Motor neuron (in vitro differentiated cells): ENCODE measurements at places on chromosomes 3 and 15. TPM values are rescaled to one million over a fixed set of nuclear protein-coding genes. Genes with fewer than 3 reads are reported as not detected.

The AADACL2 gene
- total RNA-seq: not detected in 2 replicates

DNA sequence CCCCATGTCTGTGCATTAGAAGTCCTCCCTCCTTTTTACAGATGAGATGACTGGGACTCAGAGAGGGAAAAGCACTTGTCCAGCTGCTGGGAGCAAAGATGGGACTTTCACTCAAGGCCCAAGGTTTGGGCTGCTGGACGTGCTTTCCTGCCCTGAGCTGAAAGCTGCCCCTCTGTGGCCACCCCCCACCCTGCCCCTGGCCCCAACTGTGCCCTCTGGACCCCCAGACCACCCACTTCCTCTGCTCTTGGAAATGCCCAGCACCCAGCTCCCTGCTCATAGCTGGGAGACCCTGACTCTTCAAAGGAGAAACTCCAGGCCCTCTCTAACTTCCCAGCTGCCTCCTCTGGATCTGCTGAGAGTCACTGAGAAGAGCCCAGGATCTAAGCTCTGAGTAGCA is 20.7 kb downstream of the GRIP2 start:
- ATAC-seq: no peak

The ITPKA gene
- 0.45 and 0.59 TPM in 2 replicates for total RNA-seq

GRCh38 chr3:157695586-157695985 is 192.4 kb upstream of the VEPH1 start:
- ATAC-seq: no peak

DNA sequence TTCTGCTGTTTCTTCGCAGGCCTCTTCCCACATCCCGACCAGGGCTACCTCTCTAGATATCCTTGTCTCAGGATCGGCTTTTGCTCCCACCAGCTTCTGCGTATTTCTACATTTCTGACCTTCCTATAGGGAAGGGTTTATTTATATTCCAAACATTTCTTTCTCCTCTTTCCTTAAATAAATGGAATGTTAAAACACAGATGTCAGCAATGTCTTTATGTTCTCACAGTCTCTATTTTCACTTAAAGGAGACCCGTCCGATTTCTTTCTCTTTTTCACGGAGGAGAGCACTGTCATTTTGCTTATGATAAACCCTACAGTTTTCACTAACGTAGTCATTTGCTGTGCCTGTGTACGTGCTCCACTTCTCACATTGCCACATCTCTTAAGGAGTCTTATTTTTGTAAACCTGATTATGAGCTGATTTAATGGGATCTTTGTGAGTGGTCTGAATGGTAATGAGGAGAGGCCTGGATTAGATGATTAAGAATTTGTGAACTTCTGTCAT is 630 bp downstream of the KIF15 start:
- no peak for ATAC-seq

DNA sequence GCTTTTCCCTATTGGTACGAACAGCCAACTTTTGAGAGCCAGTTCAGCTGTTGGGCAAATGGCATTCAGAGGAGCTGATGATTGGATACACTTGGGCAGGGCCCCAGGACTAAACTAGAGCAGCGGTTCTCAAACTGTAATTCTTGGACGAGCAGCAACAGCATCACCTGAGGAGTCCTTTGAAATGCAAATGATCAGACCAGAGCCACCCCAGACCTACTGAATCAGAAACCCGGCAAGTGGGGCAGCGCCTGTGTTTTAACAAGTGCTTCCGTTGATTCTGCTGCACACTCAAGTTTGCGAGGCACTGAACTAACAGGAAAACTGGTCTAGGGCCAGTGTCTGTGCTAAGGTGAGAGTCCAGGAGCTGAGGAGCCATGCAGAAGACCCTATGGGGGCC is 239.7 kb downstream of the UACA start:
- ATAC-seq: no peak

- no peak for ATAC-seq
Observed at GRCh38 chr3:13615019-13615528, 66.1 kb downstream of the FBLN2 start.

The PCLAF gene
- total RNA-seq: 57.8 and 62.1 TPM in 2 replicates

The SPATA12 gene
- 0.14 and 0.36 TPM in 2 replicates for total RNA-seq

The LRRN1 gene
- total RNA-seq: 12.8 and 16.9 TPM in 2 replicates

- no peak for ATAC-seq
Observed at GRCh38 chr3:94500146-94500545, 437.3 kb downstream of the NSUN3 start.

GRCh38 chr3:37961622-37962431 is 28.8 kb upstream of the VILL start:
- ATAC-seq: peak; percentile 82

DNA sequence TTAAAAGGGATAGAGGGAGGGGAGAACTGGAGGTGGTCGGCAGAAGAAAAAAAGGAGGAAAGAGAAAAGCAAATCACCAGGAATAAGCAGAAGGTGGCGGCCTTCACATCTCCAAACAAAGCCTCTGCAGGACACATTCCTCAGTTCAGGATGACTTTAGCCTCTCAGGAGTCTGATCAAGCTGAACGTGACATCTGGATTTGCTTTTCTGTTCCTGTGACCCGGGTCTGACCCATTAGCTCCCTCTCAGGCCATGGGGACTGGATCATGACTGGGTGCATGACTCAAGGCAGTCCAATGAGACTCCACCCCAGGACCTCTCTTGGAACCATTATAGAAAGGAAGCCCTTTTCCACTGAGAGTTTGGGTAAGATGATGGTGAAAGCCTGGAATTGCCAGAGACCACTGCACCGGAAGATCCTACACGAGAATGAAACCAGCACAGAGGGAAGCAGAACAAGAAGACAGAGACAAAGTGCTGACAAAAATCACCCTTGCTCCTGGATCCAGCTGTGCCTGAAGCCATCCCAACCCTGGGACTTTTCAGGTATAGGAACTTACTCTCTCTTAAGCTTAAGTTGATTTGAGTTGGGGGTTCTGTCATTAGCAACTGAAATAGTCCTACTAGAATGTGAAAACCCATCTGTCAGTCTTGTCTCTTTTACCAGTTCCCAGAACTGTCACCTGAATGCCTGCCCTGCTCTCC is 45.4 kb upstream of the RAD18 start:
- no peak for ATAC-seq

The HRG gene
- 0.27 and 0.31 TPM in 2 replicates for total RNA-seq

GRCh38 chr3:131277836-131278497 is 103.6 kb upstream of the NUDT16 start:
- no peak for ATAC-seq

DNA sequence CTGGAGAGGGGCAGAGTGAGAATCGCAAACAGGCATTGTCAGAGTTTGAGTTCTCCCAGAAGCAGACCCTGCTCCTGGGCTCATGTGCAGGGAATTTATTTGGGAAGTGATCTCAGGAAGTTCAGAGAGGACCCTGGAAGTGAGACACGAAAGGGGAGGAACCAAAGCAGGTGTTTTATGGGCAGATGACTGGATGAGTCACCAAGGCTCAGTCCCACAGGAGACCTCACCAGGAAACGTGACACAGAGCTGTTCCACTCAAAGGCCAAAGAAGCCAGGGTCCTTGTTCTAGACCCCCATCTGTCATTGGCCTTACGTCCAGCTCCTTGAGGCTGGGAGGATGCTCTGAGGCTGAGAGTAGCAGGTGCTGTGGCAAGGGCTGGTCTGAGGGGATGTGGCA is 43.4 kb upstream of the SEC22A start:
- ATAC-seq: peak; percentile 89

GRCh38 chr3:124157748-124158147 is 165.8 kb upstream of the ROPN1 start:
- no peak for ATAC-seq

GRCh38 chr15:71082803-71083202 is 32.5 kb upstream of the THSD4 start:
- ATAC-seq: no peak

GRCh38 chr3:195859061-195859845 is 47.5 kb upstream of the MUC4 start:
- ATAC-seq: peak; percentile 9

The CD200R1 gene
- total RNA-seq: 0.16 and 0.18 TPM in 2 replicates
